ENCODE measurements at places on chromosomes 2 and 18. TPM values are rescaled to one million over a fixed set of nuclear protein-coding genes. Genes with fewer than 3 reads are reported as not detected.

GRCh38 chr2:130920415-130921163, 83.9 kb downstream of the ARHGEF4 start:
- DNase-seq, result peak; percentile 84

The VPS54 gene
- 25.0 TPM for total RNA-seq

GRCh38 chr2:228107846-228108245, 73.6 kb downstream of the SPHKAP start:
- DNase-seq, result no peak

The PJVK gene
- total RNA-seq, result 4.3 TPM

- no peak for DNase-seq
Measured at GRCh38 chr2:7722212-7722910, 805.1 kb downstream of the RNF144A start.

DNA sequence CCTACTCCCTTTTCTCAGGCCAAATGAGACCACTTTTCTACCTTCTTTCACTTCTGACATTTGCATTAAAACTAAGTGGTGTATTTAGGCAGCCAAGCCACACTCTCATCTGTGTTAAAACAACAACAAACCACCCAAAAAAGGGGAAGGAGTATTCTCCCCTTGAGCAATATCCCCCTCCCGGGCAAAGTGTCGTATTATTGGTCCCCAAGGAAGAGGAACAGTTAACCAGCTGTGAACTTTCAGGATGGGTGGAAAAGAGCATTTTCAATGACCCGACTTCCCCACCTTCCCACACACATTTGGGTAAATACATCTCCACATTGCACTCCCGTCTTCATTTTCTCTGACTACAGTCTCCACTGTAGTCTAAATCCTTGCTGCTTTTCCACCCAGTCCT, 44.3 kb downstream of the FEZ2 start:
- DNase-seq, result no peak

- no peak for DNase-seq
Measured at GRCh38 chr2:235768606-235769005, 274.8 kb downstream of the AGAP1 start.

DNA sequence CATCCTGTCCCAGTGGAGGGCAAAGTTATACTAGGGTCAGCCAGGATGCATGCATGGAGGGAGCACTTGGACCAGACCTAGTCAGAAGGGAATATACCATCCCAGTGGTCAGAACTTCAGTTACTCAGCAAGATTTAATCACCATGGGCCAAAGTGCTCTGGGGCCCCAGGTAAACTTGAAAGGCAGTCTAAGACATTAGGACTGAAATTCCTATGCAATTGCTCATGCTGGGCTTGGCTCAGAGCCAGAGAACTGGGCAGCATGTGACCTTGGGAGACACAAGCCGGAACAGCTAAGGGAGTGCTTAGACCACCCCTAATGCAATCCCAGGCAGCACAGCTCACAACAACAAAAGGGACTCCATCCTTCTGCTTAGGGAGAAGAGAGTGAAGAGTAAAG, 401.3 kb downstream of the KCNJ3 start:
- DNase-seq, result no peak

The SERPINB7 gene
- 0.47 TPM for total RNA-seq

DNA sequence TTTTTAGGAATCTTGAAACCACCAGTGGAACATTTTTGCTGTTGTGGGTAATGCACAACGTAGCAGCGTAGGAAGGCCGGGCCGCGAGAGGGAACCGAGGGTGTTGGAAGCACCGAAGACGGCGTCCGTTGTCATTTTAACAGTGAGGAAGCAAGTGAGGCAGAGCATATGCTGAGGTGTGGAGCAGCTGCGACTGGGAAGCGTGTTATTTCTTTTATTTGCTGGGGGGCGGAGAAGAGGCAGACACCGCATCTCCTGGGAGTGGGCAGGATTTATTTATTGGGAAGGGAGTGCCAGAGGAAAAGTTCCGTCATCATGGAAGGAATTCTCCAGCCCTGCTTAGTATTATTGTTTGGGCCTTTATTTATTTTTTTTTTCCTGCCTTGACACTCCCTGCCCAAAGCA, 232.8 kb downstream of the KLHL29 start:
- DNase-seq, result peak; percentile 47

The MTIF2 gene
- total RNA-seq, result 27.3 TPM

GRCh38 chr2:123917241-123917640, 107.8 kb upstream of the CNTNAP5 start:
- no peak for DNase-seq

The AQP12A gene
- total RNA-seq, result not detected

The L3MBTL4 gene
- 15.2 TPM for total RNA-seq

DNA sequence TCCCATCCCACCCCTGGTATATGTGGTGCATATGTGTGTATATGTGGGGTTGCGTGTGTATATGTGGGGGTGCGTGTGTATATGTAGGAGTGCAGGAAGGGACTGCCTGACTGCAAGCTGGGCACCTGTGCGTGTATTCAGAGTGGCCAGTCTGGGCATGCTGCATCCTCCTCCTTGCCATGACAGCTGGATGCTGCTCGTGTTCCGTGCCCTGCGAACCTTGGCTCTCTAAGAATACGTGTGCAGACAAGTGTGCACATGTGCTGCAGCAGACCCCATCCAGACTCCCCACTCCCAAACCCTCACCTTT, 222.1 kb downstream of the CELF4 start:
- DNase-seq, result no peak

The ITM2C gene
- total RNA-seq, result 1,131 TPM

DNA sequence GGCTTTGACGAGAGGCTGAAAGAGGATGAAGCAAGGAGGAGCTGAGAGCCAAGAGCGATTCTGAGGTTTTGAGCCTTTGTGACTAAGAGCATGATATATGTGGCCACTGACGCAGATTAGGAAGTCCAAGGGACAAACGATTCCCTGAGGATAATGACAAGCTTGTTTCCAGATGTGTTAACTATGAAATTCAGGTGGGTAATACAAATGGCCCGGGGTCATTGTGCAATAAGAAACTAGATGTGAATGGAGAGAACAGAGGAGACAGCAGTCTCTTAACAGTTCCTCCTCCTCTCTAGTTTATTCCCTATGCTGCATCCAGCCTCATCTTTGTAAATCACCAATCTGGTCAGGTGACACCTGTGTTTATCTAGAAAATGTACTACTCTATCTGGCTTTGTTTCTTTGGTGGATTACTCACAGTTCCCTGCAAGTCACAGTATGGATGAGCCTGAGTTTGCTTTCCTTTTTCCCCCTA, 84.2 kb downstream of the SOCS6 start:
- no peak for DNase-seq

DNA sequence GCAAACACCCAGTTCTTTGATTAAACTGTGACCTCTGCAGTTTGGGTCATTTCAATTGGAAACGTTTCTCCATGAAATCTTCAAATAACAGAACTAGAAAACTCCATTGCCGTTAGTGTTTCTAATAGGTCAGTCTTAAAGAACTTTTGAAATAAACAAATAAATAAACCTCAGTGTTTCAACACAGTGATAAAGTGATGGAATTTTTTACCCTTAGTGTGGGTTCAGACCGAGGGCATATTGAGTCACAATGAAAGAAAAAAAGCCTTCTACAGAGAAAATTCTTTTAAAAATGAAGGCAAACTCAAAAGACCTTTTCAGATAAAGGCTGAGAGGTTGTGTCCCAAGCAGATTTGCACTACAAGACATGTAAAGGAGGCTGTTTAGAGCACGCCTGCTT, 149.6 kb downstream of the NCKAP5 start:
- no peak for DNase-seq

The CYP26B1 gene
- total RNA-seq, result 2.5 TPM

GRCh38 chr2:222017252-222017850, 281.4 kb downstream of the PAX3 start:
- DNase-seq, result peak; percentile 39

DNA sequence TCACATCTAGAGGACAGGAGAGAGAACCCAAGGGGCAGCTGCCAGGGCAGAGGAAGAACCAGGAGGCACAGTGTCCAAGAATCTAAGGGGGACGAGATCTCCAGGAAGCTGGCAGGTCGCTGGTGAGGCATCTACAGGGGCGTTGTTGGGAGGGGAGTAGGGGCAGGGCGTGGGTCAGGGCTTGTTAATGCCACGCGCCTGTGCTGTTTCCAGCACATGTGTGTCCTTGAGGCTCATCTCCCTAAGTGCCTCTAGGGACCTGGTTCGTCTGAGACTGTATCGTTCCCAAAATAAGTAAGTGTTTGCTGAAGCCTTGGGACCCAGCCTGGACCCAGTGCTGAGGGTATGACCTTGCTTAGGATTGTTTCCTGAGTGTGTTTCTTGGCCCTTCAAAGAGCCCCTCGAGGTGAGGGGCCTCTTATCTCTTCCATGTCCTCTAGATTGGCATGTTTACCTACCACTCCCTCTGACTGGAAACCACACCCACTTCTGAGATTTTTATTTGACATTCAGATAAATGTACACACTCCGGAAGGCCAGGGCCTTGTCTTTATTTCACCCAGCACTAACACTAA, 22.2 kb downstream of the HK2 start:
- no peak for DNase-seq

The RABL2A gene
- total RNA-seq, result 28.4 TPM

The AP1S3 gene
- total RNA-seq, result 85.3 TPM

The FAM110C gene
- total RNA-seq, result 48.7 TPM

GRCh38 chr2:70557171-70557838, 3.7 kb upstream of the TGFA start:
- DNase-seq, result peak; percentile 63

- DNase-seq, result peak; percentile 9
Measured at GRCh38 chr18:79169958-79170555, 100.9 kb downstream of the ATP9B start.

The SPEG gene
- 26.6 TPM for total RNA-seq

The FIGN gene
- 8.0 TPM for total RNA-seq

The PHOSPHO2 gene
- 7.5 TPM for total RNA-seq

- DNase-seq, result no peak
Measured at GRCh38 chr18:477565-477964, 22.9 kb downstream of the COLEC12 start.

The LRATD1 gene
- total RNA-seq, result 17.3 TPM

GRCh38 chr2:68367953-68368653, 3.0 kb downstream of the PLEK start:
- DNase-seq, result no peak

GRCh38 chr2:211513446-211513845, 957.0 kb downstream of the CPS1 start:
- peak; percentile 39 for DNase-seq

The DGKD gene
- 32.3 TPM for total RNA-seq

The KIF1A gene
- total RNA-seq, result 0.54 TPM

The CROCC2 gene
- total RNA-seq, result 0.13 TPM
